NCI-H748 treated with DMSO at 0.1 percent for 48 hours (cell line): ENCODE measurements at places on chromosomes 6 and 20.

DNA sequence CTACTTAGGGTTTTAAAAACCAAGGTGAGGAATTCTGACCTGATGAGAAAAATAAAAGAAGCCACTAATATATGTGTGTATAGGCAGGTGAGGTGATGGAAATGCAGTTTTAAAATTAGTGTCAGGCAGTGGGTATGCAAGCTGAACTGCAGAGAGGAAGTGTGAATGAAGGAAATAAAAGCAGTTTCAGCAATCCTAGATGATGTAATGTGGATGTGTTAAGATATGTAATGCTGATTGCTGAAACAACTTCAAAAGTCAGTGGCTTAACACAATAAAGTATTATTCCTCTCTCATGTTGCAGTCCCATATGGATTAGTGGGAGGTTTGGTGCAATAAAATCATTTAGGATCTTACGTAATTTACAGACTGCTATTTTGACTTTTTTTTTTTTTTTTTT lies 119.9 kb upstream of the ASCC3 start:
- DNase-seq = no peak

- DNase-seq = no peak
These were observed 22.9 kb downstream of the CNBD2 start for GRCh38 chr20:35991142-35991771.

DNA sequence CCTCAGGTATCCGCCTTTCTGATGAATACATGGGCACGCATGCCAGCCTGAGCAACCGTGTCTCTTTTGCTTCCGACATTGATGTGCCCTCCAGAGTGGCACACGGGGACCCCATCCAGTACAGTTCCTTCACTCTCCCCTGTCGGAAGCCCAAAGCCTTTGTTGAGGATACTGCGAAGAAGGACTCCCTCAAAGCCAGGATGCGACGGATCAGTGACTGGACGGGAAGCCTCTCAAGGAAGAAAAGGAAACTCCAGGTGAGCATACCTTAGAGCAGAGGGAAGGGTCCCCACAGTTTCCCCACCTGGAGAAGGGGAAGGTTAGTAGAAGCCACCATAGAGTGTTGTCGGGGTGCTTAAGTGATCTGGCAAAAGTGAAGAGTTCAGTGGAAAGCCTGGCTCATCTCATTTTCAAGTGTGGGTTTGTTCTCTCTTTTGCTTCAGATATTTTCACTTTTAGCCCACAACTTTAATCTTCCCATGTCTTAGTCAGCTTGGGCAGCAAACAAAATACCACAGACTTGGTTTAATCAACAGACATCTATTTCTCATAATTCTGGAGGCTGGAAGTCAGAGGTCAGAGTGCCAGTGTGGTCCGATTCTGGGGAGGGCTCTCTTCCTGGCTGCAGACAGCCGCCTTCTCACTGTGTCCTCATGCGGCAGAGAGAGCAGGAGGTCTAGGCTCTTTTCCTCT lies 133.5 kb upstream of the CLDN20 start:
- DNase-seq = no peak

GRCh38 chr6:102415891-102416290 lies 1022.4 kb downstream of the GRIK2 start:
- no peak for DNase-seq
